ENCODE measurements at places on chromosomes 6 and 20. TPM values are rescaled to one million over a fixed set of nuclear protein-coding genes. Genes with fewer than 3 reads are reported as not detected.

- no peak for DNase-seq
- H3K27ac ChIP-seq, result no peak overlapping the region
- H3K27me3 ChIP-seq, result peaks cover 3% of the 10 kb centered on the region
These were observed 378.1 kb downstream of the RNGTT start for GRCh38 chr6:88585276-88585692.

DNA sequence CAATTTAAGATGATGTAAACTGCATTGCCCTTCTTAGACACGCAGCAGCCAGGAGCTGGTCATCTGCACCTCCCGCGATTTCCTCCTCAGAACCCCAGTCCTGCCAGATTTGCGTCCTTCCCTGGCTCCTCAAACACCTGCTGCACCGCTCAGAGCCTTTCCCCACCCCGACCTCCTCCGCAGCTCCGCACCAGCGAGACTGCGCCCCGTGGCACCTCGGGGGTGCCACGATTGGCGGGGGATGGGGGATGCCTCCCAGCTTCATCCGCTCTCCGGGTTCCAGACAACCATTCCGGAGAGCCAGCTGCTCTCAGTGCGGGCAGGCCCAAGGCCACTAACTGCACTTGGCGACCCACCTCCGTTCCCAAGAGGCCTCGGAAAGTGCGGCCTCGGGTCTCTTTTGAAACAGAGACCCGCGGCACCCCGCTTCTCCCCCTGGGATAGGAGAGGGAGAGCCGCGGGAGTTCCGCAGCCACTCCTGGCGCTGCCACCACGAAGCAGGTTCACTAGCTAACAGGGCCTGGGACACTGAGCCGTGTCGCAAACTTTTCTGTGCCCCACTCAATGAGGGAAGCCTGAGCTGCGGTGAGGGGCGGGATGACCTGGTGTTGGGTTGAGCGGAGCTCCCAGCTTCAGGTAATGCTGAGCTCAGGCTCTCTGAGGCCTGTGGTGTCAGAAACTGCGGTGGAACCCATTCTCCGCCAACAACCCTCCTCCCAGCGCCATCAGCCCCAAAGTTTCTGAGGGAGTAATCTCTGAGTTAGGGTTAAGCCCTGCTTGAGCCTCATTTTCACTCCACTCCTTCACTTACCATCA, 7.3 kb upstream of the TFAP2A start:
- no peak overlapping the region for H3K4me3 ChIP-seq
- no peak for DNase-seq
- no peaks in the 10 kb centered on the region for H3K36me3 ChIP-seq

GRCh38 chr6:142700671-142701312, 244.2 kb downstream of the HIVEP2 start:
- no peak overlapping the region for H3K27ac ChIP-seq
- no peaks in the 10 kb centered on the region for H3K4me1 ChIP-seq
- no peaks in the 10 kb centered on the region for H3K36me3 ChIP-seq
- H3K4me3 ChIP-seq, result no peak overlapping the region

DNA sequence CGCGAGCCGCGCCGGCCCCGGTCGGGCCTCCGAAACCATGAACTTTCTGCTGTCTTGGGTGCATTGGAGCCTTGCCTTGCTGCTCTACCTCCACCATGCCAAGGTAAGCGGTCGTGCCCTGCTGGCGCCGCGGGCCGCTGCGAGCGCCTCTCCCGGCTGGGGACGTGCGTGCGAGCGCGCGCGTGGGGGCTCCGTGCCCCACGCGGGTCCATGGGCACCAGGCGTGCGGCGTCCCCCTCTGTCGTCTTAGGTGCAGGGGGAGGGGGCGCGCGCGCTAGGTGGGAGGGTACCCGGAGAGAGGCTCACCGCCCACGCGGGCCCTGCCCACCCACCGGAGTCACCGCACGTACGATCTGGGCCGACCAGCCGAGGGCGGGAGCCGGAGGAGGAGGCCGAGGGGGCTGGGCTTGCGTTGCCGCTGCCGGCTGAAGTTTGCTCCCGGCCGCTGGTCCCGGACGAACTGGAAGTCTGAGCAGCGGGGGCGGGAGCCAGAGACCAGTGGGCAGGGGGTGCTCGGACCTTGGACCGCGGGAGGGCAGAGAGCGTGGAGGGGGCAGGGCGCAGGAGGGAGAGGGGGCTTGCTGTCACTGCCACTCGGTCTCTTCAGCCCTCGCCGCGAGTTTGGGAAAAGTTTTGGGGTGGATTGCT, 1.3 kb downstream of the VEGFA start:
- H3K4me1 ChIP-seq, result peaks cover 9% of the 10 kb centered on the region
- H3K36me3 ChIP-seq, result no peaks in the 10 kb centered on the region
- no peak overlapping the region for H3K4me3 ChIP-seq

Gene MYCT1
- not detected for total RNA-seq

GRCh38 chr6:1595271-1596087, 14.2 kb upstream of the FOXC1 start:
- H3K36me3 ChIP-seq, result no peaks in the 10 kb centered on the region
- peaks cover 8% of the 10 kb centered on the region for H3K27me3 ChIP-seq
- H3K4me1 ChIP-seq, result peaks cover 10% of the 10 kb centered on the region

GRCh38 chr6:142474531-142475289, 172.9 kb downstream of the ADGRG6 start:
- peaks cover under 1% of the 10 kb centered on the region for H3K27me3 ChIP-seq
- no peak overlapping the region for H3K4me3 ChIP-seq
- H3K27ac ChIP-seq, result no peak overlapping the region
- no peaks in the 10 kb centered on the region for H3K36me3 ChIP-seq

DNA sequence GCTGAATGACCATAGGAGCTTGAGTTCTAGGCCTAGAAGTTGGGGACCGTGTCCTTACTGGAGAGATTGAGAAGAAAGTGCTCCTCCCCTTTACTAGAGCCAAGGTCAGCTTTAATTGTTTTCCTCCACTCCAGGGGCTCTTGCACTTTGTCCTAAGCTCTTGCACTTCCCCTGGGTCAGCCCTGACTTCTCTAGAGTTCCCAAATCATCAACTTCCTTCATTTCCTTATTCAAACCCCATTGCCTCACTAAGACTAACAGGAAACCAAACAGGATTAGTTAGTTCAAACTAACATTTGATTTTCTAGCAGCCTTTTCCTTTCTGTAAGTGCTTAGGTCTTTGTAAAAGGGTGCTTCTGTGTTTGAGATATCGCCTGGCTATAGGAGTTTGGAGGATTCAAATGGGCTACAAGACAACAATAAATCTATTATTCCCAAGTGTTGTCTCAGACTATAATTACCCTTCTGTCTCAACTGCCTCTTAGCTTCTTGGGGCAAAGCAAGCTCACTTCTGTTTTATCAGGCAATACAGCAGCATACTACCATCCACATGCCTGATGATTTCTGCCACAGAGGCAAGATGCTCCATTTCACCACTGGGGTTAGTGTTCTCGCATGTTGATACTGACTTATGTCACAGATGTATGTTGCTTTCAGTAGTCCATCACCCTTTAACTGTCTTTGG, 12.8 kb upstream of the DTNBP1 start:
- H3K36me3 ChIP-seq, result no peaks in the 10 kb centered on the region
- no peak overlapping the region for H3K4me3 ChIP-seq
- DNase-seq, result no peak
- peaks cover 46% of the 10 kb centered on the region for H3K4me1 ChIP-seq
- peak overlapping the region; percentile 68 for H3K27ac ChIP-seq

GRCh38 chr6:53707108-53707897, 41.7 kb upstream of the KLHL31 start:
- no peak overlapping the region for H3K27ac ChIP-seq
- no peak overlapping the region for H3K4me3 ChIP-seq
- peaks cover 7% of the 10 kb centered on the region for H3K4me1 ChIP-seq
- no peaks in the 10 kb centered on the region for H3K36me3 ChIP-seq
- H3K27me3 ChIP-seq, result no peaks in the 10 kb centered on the region
- no peak for DNase-seq

- DNase-seq, result no peak
- no peaks in the 10 kb centered on the region for H3K36me3 ChIP-seq
- no peaks in the 10 kb centered on the region for H3K27me3 ChIP-seq
- no peak overlapping the region for H3K4me3 ChIP-seq
- H3K4me1 ChIP-seq, result peaks cover 10% of the 10 kb centered on the region
These were observed 177.3 kb downstream of the CARMIL1 start for GRCh38 chr6:25456249-25457040.

All from glutamatergic neuron (in vitro differentiated cells).